ENCODE measurements at places on chromosomes 7 and 10.

DNA sequence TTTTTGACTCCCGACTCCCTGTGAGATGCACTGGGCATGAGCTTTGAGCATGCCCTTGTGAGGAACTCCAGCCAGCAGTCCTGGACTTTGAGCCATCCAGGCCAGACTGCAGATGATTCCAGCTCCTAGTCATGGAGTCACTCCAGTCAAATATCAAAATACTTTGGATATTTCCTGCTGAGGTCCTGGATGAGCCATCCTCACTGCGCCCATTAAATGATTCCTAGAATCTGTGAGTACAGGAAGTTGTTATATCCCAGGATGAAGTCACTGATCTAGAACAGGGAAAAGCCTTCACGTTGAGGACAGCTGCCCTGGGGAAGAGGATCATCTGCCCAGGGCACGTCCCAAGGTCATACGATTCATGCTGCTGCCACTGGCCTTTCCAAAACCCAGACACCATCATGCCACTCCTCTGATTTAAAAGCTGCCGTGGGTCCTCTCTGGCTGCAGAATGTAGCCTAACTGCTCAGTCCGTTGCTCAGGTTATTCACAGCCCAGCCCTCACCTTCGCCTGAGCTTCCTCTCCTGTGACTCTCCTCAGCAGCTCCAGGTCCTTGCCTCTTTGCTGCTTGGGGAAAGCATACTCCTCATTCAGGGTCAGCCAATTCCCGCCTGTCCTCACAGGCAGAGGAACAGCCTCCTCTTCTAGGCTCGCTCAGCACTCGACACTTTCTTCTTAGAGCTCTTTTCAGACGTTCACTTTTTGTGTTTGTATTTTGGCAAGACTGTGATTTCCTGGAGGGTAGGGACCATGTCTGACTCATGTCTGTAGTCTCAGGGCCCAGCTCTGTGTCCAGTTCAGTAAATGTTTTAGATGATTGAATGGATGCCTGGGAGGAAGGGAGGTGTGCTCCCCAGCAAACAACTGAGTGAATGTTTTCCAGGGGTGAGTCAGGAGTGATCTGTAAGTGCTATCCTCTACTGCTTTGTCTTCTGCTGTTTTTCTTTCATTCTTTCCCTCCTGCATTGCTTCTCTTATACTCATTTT, 157.8 kb downstream of the SNX10 start:
- no peak for DNase-seq

GRCh38 chr7:132113536-132114371, 462.5 kb downstream of the PLXNA4 start:
- no peak for DNase-seq

DNA sequence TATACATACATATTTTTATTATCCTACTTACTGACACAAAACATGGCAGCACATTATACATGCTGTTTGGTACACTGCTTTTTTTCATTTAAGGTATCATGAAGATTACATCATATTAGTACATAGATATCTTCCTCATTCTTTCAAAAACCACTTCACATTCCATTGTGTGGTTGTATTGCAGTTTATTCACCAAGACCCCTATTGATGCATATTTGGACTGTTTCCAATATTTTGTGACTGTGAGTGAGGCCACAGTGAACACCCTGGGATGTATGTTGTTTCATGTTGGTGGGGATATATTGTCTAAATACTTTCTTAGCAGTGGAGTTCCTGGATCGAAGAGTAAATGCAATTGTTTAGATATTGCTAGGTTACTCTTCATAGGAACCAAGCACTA, 39.0 kb downstream of the TFAM start:
- no peak for DNase-seq

DNA sequence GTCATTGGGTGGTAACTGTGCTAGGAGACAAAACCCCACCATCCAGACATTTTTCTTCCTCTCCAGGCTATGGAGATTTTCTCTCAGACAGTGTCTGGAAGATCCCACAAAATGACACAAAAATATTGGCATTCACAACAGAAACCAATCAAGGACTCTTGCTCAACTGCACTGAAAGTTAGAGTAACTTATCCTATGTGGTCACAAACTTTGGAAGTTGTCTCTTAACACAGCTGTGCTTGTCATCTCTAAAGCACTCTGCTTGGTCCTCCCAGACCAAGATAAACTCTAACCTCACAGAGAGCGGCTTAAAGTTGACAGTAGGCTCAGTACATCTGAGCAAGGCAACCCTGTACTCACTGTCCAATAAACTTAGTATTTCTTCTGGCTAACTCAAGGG, 74.9 kb downstream of the AKR1C4 start:
- DNase-seq: no peak

GRCh38 chr7:90569368-90569767, 26.8 kb upstream of the CDK14 start:
- DNase-seq: no peak

DNA sequence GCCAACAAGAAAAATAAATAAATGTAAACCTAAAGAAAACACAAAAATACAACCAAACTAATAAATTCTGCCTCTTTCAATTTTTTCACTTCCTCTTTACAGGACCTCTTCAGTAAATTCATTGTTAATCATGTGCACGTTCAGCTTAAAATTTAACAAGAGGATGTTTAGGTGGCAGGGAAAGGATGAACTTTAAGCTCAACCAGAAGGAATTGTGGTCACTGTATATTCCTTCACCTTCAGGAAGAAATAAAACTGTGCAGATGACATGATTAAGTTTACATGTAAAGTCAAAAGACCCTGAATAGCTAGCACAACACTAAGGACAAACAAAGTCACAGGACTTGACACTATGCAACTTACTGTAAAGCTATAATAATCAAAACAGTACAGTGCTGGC, 33.0 kb downstream of the KIF5B start:
- DNase-seq: no peak

Data from stimulated activated CD4-positive, alpha-beta T cell treated with anti-CD3 and anti-CD28 coated beads, Interleukin-12 subunit alpha, Interleukin-12 subunit beta, amount 100 ng/mL, for 4 hours (primary cell).